ACHN (cell line): ENCODE measurements at places on chromosomes 4 and X.

DNA sequence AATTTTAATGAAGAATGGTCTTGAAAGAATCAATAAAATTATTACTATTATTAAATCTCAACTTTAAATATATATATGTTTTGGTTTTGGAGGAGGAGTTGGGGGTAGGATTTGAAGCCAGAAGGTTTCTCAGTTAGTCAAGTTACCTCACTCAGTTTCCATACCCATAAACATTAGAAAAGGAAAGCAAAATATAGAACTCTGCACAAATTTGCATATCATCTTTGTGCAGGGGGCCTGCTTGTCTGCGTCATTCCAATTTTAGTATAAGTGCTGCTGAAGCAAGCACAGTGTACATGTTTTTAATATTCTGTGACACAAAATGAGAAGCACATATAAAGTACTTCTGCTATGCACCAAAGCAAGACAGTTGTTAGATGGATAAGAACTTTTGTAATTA lies 47.5 kb upstream of the SCRG1 start:
- DNase-seq = no peak

GRCh38 chrX:132094164-132094563 lies 33.7 kb downstream of the FRMD7 start:
- DNase-seq = no peak

DNA sequence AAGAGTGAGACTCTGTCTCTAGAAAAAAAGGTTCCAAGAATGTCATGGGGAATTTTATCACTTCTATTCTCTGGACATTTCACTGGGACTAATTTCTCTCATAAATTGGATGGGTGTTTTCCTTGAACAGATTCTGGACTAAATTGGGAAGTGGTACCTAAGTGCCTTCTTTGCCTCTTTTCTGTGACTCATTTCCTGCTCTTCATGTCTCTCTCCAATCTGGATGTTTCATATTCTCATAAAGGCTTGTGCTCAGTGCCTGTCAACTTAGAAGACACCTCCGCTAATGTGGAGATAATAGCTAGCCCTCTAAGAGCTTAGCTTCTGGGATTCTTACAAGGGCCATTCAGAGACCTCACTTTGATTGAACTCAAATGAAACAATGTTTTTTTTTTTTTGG lies 38.0 kb upstream of the IGFBP7 start:
- no peak for DNase-seq

DNA sequence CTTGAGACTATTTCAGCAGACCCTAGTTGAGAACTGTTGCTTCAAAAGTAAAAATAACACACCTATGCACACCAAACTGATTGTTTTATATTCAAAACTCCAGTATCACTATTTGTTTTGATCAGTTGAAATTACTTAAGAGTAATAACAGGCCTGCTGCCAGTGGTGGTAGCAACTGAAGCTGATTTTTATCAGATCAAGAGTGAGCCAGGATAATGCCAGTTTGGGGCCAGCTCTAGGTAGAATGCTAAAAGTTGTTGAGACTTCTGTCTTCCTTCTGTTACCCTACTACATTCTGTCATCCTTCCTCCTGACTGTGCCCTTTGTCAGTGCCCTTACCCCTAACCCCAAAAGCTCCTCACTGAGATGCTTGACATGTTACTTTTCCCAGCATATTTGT lies 228.7 kb upstream of the SPRY1 start:
- no peak for DNase-seq

DNA sequence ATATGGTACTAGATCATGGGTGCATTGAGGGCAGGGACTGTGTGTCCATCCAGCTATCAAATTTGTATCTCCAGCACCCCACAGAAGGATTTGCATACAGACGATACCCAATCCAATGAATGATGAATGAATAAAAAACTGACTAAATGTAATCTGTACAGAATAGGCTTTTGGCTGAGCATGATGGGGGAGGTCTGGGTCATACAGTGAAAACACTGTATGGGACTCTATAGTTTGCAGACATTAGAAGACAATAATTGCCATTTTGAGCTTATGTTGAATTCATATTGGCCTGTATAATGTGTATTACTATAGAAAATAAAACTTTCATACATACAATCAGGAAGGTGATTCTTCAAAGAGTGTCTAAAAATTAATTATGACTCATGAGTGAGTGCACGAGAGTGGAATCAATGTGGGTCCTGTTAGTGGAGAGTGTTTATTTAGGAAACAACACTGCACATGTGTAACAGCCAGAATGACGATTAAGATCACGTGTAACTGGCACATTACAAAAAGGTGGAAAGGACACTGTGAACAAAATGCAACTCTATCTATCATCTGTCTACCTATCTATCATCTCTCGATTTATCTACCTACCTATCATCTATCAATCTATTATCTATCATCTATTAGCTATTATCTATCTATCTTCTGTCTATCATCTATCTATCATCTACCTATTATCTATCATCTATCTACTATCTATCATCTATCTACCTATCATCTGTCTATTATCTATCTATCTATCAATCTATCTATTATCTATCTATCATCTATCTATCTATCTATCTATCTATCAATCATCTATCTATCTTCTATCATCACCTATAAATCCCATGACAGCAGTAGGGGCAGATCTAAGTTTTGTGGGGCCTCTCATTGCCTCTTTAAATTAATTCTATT lies 201.3 kb downstream of the PTTG2 start:
- DNase-seq = no peak

DNA sequence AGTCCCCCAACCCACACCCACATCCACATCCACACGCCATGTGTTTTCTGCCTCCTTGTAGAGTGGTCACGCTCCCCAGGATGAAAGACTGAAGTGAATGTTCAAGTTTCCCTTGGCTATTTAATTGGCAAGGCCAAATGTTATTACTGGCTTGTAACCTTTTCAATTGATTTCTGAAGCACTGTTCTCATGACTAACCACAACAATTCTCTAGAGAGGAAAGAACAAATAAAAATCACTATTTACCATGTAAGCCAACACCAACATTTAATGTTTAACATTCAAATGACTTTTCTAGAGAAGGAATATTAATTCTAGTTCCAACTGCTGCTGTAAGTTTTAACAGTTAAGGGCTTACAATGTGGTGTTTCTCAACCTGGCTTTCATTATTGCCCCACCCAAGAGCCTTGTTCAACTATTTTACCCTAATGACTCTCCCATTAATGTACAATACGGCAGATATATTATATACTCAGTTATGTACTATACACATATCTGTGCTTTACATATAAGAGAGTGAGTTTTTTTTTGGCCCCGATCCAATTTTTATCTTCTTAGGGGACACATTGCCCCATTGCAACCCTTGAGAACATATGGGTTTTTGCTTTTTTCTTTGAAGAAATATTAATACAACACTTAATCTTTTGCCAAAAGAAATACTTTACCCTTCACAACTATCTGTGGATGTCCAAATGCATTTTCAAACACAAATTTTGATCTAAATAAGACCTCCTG lies 46.5 kb downstream of the RELL1 start:
- no peak for DNase-seq
